Left renal cortex interstitium (tissue), 4 donors: ENCODE measurements at places on chromosomes 7 and 10. TPM values are rescaled to one million over a fixed set of nuclear protein-coding genes. Genes with fewer than 3 reads are reported as not detected.
A peak's percentile ranks its signal among the peaks of the same experiment; 100 is the strongest.

GRCh38 chr10:100185364-100186252 is at the start of gene ERLIN1:
TSS of gene ERLIN1 (minus strand) at chr10:100186029. CDS start at chr10:100185626, 403 bp downstream.
- peak; percentile 87 for DNase-seq

DNA sequence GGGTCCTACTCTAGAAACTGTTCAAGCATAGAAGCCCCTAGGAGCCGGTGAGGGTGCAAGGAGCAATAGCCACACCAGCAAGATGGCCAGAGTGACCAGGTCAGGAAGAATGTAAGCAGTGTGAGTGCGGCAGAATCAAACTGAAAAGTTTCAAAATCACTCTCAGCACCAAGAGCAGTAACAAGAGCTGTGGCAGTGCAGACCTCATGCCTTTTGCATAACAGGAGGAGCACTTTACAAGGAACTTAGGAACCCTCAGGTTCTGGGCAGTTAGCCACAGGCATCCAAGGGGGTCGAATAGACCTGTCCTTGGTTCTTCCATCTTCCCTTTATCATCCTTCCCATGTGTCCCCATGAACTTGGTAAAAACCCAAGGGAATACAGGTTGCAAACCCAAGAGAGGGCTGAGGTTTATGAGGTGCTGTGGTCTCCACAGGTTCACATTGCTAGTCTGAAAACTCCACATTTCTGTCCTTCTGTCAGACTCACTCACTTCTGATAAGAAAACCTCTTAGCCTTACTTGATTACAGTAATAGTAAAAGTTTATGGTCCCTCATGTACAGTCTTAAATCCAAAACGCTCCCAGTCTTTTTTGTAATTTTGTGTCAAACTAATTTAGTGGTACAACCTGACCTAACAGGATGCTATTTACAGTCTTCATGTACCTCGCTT is 78.4 kb downstream of the PON1 start:
- peak; percentile 17 for DNase-seq

- no peak for DNase-seq
These were observed 9.3 kb downstream of the SCD start for GRCh38 chr10:100356067-100357017.

GRCh38 chr10:59843748-59844147 is 62.6 kb downstream of the CCDC6 start:
- DNase-seq, result no peak

DNA sequence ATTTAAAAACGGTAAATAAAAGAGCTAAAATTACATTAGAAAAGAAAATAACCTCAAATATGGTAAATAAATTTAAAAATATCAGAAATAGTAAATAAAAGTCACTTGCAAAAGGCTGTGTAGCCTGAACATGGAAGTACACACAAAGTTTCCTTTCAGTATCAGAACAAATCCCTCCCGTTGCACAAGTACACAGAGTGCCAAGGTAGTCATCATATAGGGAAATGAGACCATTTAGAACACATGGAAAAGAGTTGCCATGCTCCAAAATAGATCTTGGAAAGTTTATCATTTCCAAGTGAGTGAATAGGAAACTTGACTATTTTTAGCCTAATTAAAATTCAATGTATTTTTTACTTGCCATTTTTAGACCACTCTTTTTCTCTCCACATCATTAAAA is 11.6 kb downstream of the CALCR start:
- DNase-seq, result no peak

DNA sequence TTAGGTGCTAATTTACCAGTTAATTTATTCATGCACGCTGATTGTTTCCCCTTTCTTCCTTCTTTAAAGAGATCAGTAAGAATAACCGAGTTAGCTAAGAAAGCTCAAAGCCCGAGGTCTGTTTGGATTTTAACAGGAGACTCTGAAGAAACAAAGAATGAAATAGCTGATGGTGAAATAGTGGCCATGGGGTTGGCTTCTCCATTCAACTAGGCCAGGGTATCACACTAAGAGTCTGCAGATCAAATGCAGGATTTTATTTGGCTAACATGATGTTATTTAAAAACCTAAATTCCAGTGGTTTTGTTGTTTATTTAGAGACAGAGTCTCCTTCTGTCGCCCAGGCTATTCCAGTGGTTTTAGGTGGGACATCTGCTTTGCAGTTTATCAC is 65.2 kb upstream of the SYPL1 start:
- no peak for DNase-seq

DNA sequence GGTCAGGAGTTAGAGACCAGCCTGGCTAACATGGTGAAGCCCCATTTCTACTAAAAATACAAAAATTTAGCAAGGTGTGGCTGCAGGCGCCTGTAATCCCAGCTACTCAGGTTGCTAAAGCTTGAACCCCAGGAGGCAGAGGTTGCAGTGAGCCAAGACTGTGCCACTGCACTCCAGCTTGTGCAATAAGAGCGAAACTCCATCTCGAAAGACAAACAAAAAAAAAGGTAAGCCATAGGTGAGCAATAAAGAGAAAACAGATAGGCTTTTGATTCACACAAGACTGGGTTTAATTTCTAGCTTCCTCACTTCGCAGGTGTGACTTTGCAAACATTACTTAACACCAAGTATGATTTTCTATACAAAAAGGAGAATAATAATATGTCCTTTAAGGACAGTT is 72.3 kb upstream of the ACBD5 start:
- DNase-seq, result no peak

DNA sequence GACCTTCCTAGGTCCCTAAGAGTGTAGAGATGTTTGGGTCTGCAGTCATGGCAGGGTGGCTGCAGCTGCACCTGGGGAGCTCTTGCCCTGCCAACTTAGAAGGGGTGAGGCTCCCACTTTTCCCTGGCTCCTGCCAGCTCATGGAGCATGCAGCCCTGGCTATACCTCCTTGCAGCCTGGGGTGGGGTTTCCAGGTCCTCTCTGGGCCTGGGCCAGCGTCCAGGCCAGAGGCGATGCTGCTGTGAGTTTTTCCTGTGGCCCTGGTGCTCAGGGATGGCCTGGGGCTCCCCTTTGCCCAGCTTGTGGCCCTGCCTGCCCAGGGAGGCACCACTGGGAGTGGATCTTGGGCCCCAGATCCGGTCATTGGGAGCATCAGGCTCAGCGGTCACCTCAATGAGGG is 109.8 kb upstream of the FAM180A start:
- DNase-seq, result no peak

DNA sequence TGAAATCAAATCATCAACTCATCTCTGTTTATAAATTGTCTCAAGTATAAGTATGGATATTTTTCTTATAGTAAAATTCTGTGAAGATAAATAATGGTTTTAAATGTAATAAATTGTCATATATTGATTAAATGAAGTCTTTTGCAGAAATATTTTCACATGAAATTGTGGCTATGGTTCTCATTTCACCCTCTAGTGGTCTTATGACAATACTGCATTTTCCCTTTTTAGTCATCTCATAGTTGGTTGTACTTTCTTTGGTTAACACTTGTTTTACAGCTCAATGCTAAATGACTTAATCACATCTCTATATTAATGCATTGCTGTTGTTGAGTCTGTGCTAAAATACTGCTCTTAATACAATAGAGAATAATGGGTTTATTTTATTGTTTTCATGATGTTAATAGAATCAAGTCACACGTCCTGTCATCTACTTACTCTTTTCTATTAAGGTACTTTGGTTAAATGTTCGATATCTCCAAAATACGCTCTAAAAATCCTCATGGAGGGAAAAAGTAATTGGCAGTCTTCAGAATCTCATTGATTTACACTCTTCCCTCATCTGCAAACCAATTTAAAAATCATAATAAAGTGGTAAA is 38.0 kb upstream of the CACNA2D1 start:
- peak; percentile 6 for DNase-seq

GRCh38 chr7:156480671-156481070 is 159.9 kb upstream of the RNF32 start:
- no peak for DNase-seq

The GBX1 gene
- 0.22 TPM for polyA plus RNA-seq

The ZNF273 gene
- polyA plus RNA-seq, result 9.9 TPM

The SPDYE16 gene
- 1.3 TPM for polyA plus RNA-seq

The BLVRA gene
- polyA plus RNA-seq, result 58.4 TPM

The CCL24 gene
- not detected for polyA plus RNA-seq

The NUTM2B gene
- polyA plus RNA-seq, result 2.4 TPM

The MEOX2 gene
- polyA plus RNA-seq, result 2.3 TPM

The MRLN gene
- 0.73 TPM for polyA plus RNA-seq
